ENCODE measurements at places on chromosomes 6 and 20.

GRCh38 chr6:169082093-169082492 lies 171.6 kb downstream of the THBS2 start:
- no peak for DNase-seq

DNA sequence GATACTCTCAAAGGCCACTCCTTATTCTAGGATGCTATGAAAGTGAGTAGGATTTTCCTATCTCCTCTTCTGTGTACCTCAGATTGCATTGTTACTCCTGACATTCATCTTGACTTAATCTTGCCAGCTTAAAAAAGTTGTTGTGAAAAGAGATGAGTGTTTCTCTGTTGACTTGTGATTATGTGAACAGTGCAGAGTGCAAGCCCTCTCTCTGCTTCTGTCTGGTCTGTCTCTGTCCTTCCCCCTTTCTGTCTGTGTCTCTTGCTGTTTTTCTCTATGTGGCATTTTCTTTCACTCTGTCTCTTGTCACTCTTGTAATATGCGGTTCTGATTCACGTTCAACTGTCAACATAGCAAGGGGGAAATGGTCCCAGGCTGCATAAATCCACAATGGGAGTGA lies 306.6 kb downstream of the FARS2 start:
- no peak for DNase-seq

GRCh38 chr6:151288712-151289398 lies 49.1 kb downstream of the AKAP12 start:
- DNase-seq: no peak

- DNase-seq: no peak
Observed at GRCh38 chr6:148346681-148347440, 4.2 kb downstream of the SASH1 start.

DNA sequence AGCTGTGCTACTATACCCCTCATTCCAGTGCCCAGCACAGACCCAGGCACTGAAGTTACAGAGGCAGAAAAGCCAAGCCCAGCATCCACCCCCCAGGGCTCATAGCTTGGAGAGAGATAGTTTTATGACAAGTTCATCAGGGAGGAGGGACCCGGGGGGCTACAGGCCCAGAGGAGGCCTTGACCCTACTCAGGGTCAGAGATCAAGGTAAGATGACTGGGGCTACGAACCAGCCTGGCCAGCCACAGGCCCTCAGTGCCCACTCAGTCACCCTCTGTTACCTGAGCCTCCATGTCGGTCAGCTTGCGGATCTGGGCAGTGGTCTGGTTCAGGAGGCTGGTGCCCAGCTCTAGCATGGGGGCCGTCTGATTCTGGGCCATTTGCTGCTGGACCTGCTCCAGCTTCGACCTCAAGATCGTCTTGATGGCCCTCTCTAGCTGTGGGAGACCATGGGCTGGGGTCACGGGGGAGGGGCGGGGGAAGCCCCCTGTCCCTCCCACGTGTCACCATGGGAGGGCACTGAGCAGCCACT lies 26.1 kb downstream of the ANGPT4 start:
- no peak for DNase-seq

DNA sequence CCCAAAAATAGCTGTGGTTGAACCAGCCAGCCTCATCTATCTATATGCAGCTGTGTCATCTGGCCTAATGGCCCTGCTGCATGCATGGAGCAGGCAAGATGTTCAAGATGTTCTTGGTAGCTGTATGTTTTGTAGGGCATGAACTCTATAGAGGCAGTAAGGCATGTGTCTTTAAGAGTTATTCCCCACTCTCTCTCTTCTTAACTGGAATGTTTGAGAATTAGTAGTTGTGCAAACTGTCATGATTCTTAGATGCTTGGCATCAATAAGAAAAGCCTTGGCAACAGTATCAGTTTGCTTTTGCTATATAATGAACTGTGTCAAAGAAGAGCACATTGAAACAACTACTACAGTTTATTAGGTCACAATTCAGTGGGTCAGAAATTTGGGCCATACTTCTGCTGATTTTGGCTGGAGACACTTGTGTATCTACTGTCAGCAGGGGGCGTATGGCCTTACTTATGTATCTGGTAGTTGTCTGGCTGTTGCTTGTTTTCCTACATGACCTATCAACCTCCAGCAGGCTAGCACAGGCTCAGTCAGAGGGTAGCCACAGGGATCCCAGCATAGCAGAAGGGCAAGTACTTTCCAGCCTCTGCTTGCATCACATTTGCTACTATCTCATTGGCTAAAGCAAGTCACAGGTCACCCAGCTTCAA lies 56.1 kb upstream of the LAMP5 start:
- peak; percentile 64 for DNase-seq

DNA sequence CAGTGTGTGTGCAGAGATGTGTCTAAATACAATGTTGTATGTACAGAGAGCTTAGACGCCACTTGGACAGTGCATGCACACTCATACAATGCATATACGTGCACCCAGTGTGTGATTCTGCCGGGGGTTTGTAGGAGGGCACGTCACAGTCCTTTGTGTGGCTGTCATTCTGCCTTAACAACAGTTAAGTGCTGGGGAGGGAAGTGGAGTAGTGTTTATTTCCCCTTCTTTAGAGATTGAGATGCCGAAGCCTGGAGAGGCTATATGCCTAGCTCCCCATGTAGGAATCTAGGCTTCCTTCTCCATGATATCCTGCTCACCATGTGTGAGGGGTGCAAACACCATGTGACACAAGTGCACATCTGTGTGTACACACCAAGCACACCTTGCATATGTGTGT lies 38.2 kb downstream of the MDFI start:
- no peak for DNase-seq

DNA sequence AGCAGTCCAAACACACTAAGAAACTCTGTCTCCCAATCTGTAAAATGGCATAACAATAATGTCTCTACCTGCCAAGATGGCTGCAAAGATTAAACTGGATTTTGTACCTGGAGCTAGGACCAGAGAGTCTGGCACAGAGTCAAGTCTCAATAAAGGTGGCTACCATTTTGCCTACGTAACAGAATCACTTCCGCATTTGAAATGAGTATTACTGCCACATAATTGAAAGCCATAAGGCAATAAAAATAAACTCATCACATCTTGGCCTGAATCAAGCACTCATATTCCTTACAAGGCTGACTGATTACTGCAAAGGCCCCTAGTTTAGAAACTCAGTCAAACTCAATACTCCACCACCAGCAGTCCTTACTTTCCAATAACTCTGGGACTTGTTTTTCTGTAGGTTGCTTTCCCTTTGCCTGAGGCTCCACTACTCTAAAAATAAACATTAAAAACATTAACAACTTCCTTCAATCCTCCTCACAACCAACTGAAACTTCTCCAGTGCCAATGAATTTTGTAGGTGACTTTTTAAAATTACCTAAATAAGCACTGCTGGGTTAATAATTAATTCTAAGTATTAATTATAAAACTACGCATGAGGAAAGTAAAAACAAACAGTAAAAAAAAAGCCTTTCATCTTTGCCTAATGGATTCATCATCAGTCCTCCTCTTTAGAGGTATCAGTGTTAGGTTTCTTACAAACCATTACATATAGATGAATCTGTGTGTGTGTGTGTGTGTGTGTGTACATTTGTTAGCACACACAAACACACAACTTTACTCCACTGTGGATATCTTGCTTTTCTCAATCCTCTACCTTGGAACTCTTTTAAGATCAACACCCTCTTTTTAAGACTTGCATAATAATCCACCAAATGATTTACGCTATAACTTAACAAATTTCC lies 3.7 kb downstream of the KIF16B start:
- no peak for DNase-seq

Data from GM12865 (cell line).